ENCODE measurements at places on chromosomes 7 and 10.

GRCh38 chr7:7425321-7425720 lies 110.4 kb downstream of the COL28A1 start:
- no peak for DNase-seq

- no peak for DNase-seq
Observed at GRCh38 chr7:96658022-96658412, 51.6 kb downstream of the SEM1 start.

DNA sequence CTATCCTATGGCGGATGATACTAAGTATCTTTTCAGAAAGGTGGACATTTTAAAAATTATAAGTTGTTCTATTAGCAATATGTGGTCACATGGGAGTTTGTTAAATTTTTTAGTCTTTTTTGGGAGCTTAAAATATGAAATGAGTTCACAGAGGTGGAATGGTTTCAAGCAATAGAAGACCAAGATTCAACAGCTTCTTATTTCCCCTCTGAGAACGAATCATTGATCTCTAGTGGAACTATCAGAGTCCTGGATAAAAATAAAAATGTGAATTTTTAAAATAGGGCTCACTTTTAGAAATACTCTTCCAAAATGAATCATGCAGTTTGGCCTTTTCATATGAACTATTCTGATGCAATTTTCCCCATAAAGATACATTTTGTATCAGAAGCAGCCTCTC lies 467.7 kb upstream of the KLF6 start:
- no peak for DNase-seq

GRCh38 chr7:88167223-88167622 lies 52.6 kb downstream of the SRI start:
- no peak for DNase-seq

GRCh38 chr7:34338961-34339526 lies 319.0 kb upstream of the NPSR1 start:
- no peak for DNase-seq

GRCh38 chr7:121936951-121937623 lies 64.1 kb downstream of the PTPRZ1 start:
- no peak for DNase-seq

- DNase-seq, result no peak
Observed at GRCh38 chr7:40525764-40526163, 391.0 kb downstream of the SUGCT start.

GRCh38 chr10:61028861-61029361 lies 84.9 kb upstream of the RHOBTB1 start:
- no peak for DNase-seq

GRCh38 chr10:128779416-128779815 lies 653.2 kb upstream of the MKI67 start:
- no peak for DNase-seq

- DNase-seq, result no peak
Observed at GRCh38 chr10:98242823-98243222, 25.2 kb downstream of the LOXL4 start.

DNA sequence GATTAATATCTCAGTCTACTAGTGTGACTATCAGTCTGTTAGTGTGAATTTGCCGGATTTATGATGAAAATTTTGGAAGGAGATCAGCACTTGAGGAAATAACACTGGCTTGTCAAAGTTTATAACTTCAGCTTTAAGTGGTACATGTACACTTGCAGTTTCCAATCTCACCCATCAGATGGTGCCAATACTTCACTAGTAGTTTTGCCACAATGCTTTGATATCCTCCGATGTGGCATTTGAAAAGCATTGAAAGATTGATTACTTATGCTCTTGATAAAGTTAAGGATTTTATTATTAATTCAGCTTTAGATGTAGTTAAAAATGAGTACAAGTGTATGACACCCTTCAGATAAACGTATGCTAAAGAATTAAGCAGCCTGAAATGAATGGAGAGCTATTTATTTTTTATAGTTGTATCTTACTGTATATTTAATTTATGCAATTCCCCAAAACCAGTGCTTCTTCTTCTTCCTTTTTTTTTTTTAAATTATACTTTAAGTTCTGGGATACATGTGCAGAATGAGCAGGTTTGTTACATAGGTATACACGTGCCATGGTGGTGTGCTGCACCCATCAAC lies 98.2 kb downstream of the ANLN start:
- DNase-seq, result no peak

- no peak for DNase-seq
Observed at GRCh38 chr10:71878327-71879034, 27.4 kb upstream of the PSAP start.

- peak; percentile 80 for DNase-seq
Observed at GRCh38 chr7:37832194-37832593, 16.2 kb upstream of the NME8 start.

- DNase-seq, result no peak
Observed at GRCh38 chr7:151058781-151059366, 515 bp upstream of the SLC4A2 start.

DNA sequence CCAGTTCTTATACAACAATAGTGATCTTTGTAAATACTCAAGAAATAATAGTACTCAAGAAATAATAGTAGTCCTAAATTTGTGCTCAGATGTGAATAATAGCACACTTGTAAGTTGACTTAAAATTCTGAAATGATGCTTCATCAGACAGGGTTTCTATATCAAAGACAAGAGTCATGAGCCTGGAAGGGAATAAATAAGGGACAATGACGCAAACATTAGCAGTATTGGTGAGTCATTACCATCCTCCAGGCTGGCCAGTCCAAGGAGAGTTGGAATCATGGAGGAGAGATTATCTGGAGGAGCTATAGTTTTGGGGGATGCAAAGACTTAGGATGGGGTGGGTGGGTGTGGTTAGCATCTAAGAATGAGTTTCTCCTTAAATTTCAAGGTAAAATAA lies 6.1 kb upstream of the SH3PXD2A start:
- DNase-seq, result no peak

DNA sequence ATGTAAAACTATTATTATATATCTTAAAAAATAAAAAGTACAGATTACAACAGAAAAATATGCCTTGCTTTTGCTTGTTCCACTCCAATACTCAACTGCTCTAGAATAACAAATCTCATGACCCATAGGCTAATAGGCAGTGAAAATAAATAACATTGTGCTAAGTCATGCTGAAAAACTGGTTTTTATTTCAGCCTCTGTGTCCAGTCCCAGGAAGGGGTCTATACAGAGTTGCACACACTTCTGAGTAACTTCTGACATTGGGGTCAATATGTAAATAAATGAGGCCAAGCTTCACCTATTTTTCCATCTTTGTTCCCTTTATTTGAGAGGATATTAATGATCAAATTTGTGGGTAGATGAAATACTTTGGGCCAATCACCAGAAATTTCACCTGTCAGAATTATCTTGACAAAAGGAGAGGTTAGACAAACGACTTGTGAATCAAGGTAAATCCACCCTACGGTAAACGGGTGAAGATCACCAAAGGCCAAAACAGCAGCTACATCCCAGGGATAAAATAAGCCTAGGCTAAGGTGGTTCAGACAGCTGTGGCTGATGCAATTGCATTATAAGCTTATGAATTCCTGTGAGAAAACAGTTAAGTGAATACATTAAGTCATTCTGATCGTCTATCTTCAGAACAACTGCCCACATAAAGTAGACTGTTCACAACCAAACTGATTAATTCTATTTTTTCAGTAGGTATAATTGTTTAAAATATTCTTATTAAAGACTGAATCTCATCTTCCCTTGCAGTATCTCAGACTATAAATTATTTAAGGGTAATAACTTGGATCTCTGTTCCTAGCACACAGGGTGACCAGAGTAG lies 87.5 kb downstream of the UBE2H start:
- no peak for DNase-seq

DNA sequence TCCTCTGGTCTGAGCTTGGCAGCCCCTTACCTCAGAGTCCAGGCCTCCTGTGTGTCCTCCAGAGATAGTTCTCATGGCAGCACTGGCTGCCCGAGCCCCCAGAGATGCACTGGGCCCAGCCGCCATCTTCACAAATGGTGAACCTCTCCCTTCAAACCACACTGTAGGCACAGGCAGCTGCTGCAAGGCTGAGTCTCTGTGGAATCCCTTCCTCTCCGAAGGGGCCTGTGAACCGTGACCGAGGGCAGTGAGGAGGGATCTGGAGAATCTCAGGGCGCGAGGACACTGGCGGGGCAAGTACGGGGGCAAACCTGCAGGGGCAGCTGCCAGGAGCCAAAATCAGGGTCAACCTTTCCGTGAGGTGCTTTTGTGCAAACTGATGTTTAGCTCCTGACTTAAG lies 69.5 kb upstream of the CFAP46 start:
- DNase-seq, result no peak

- no peak for DNase-seq
Observed at GRCh38 chr10:100647928-100648327, 97.5 kb upstream of the PAX2 start.

GRCh38 chr7:101235522-101235921 lies 2.1 kb downstream of the CLDN15 start:
- DNase-seq, result no peak

Measured in ureter (tissue), 1 donor.